ENCODE measurements at places on chromosomes 4 and X.

- no peak for DNase-seq
Measured at GRCh38 chr4:152856960-152857359, 77.2 kb downstream of the ARFIP1 start.

DNA sequence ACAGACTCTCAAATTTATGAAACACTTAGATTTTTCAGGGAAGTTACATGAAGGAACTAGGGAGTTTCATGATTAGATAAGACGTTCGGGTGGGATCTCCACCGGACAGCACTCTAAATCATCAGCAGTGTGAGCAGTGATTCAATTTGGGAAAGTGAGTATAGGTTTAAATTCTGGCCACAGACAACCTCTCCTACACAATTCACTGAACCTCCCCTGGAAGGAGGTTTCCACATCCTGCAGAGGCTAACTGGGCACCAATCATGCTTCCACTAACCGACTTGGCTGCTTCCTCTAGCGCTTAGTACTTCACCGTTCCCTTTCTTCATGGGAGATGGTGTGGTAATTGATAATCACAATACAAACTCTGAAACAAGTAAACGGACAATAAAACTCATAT is 5.6 kb downstream of the CXCL9 start:
- no peak for DNase-seq

DNA sequence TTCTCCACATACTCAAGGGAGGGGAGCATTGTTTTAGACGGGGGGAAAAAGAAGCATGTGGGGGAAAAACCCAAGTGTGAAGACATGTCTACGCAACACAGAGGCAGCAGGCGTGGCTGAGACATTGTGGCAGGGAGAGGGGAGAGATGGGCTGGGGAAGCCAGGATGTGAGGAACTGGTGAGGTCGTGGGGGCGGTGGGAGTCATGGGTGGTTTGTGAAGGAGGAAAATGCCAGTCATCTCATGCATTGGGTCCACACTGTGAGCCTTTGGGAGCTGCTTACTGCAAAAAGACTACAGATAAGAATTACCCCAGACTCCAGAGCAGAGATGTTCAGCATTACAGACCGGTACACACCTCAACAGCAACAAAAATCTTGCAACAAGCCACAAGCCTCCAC is 2.1 kb downstream of the JAKMIP1 start:
- DNase-seq = no peak

- no peak for DNase-seq
Measured at GRCh38 chr4:185079271-185079905, 61.1 kb downstream of the HELT start.

DNA sequence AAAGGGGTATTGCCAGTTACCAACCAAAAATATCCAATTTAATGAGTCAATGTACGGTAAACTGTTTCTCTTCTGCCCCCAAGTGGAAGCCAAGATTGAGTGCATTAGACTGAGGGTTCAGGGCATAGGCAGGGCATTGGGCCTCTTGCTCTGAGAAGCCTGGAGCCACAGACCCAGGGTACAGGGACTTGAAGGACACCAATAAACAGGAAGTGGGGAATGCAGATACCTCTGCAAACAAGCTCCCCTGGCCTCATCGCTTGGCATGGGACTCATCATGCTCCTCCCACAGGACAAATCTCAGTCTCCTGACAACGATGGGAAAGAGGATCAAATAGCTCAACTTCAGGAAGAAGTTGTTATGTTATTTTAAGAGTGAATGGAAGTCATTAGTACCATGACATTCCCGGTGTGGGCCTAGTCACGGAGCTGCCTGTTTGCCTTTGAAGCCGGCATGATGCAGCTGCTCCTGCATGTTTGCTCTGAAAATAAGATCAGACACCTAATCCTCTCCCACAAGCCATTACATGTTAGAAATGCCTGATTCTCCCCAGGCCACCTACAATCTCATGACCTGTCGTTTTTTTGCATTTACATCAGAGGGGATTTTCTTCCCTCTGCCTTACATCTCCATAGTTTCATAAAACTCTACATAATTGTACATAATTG is 224.2 kb downstream of the RCHY1 start:
- no peak for DNase-seq

- no peak for DNase-seq
Measured at GRCh38 chr4:88062843-88063242, 55.4 kb downstream of the PKD2 start.

GRCh38 chrX:16999275-16999674 is 52.8 kb downstream of the REPS2 start:
- no peak for DNase-seq

DNA sequence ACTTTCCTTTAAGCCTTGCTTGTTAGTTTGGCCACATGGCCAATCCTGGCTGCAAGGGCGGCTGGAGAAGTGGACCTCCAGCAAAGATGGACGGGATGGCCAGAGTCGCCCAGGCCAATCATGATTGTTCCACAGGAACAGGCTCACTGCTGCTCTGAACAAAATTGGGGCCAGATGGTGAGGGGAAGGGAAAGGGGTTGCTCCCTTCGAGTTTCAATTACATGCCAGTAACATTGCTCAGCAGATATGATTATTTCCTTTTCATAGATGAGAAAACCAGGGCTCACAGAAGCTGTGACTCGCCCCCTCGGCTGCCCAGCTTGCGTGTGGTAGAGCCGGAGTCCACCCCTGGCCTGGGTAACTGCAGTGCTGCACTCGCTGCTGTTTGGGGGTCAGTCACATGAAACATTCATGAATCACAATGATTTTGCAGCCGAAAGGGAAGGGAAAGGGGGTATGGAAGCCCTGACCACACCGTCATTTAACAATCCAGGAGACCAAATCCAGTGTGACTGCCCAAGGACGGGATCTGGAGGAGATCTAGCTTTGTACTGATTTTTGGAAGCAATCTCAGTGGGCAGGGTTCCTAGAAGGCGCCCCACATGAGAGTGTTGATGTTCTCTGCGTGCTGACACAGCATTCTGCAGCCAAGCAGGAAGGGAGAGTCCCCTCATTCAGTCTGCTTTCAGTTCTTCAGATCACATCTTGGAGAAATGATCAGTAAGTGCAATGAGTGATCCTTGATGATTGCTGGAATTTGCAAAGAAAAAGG is 77.3 kb upstream of the MSX1 start:
- no peak for DNase-seq

- DNase-seq = no peak
Measured at GRCh38 chrX:15435836-15436619, 51.8 kb upstream of the VEGFD start.

DNA sequence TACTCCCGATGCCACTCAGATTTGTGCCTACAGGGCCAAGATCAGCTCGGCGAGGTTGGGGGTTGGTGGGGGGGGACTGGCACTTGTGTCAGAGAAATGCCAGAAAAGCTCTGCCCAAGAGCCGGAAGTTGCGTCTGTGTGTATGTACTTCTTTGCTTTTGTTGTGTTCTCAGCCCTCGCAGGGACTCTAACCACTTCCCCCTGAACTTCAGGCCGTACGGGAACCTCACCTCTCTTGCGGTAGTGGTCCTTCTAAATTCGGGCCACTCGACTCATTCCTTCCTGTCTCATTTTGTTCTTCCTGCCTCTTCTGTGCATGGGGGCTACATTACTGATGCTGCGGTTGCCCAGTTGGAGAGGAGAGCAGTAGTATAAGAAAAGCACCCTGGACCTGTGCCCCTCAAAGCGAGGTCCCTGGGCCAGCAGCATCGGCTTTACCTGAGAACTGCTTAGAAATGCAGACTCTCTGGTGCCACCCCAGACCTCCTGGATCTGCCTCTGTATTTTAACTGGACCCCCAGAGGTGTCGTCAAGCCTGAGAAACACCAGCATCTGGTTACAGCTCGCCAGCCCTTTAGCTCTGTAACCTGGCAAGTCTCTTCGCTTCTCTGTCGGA is 146.3 kb upstream of the RPS6KA3 start:
- no peak for DNase-seq

GRCh38 chr4:82213485-82214417 is 160.0 kb downstream of the HNRNPD start:
- DNase-seq = no peak

DNA sequence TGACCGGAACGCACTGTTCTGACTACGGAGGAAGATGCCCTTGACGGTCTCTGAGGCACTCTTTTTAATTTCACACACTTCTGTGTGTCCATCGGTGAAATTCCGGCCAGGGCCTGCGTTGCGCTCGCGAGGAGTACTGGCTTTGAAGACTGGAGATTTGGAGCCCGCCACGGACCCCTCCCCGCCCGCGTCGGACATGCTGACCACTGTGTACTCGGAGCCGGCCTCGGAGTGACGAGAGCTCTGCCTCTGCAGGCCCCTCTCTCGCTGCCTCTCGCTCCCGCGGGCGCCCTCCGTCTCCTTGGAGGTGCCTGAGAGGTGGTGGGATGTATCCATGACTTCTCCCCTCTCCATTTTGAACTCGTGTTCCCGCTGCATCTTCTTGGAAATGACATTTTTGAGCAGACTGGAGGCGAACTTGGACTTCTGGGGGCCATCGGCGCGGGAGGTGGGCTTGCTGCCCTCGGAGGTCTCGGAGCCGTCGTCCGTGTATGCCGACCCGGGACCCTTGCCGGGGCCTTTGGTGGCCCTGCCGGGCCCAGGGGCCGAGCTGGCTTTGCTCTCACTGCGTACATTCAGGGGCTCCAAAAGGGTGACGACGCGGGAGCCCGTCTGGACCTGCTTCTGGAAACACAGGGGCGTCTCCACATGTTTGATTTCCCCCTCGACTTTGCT is 5.7 kb downstream of the C4orf54 start:
- DNase-seq = no peak

DNA sequence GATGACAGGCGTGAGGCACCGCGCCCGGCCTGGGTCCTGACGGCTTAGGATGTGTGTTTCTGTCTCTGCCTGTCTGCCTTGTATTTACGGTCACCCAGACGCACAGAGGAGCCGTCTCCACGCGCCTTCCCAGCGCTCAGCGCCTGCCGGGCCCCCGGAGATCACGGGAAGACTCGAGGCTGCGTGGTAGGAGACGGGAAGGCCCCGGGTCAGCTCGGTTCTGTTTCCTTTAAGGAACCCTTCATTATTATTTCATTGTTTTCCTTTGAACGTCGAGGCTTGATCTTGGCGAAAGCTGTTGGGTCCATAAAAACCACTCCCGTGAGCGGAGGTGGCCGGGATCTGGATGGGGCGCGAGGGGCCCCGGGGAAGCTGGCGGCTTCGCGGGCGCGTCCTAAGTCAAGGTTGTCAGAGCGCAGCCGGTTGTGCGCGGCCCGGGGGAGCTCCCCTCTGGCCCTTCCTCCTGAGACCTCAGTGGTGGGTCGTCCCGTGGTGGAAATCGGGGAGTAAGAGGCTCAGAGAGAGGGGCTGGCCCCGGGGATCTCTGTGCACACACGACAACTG is 1.3 kb downstream of the SHOX start:
- DNase-seq = no peak

GRCh38 chr4:1862055-1862911 is 6.3 kb upstream of the LETM1 start:
- no peak for DNase-seq

GRCh38 chr4:178480105-178480504 is 1037.9 kb upstream of the AGA start:
- no peak for DNase-seq

- DNase-seq = no peak
Measured at GRCh38 chr4:5086535-5086934, 35.3 kb downstream of the STK32B start.

- no peak for DNase-seq
Measured at GRCh38 chr4:113607998-113608397, 153.5 kb downstream of the CAMK2D start.

GRCh38 chr4:12761694-12762093 is 722.4 kb downstream of the RAB28 start:
- DNase-seq = no peak

DNA sequence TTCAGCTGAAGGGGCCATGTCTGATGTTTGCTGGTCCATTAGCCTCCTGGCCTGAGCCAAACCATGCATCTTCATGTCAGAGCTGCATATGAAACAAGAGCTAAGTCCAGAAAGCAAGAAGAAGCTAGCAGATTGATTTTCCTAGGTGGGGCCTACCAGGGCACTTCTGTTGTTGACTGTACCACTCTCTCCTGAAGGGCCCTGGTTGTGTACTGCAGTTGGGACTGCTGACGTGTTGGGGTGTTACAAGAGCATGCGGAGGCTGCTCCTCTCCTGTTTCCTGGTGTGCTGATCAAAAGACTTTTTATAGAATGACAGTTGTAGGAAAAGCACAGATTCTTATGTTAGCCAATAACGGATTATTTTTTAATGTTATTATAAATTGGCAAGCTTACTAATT is 145.1 kb downstream of the TBL1X start:
- DNase-seq = no peak
